ENCODE measurements at places on chromosomes 5 and 9. TPM values are rescaled to one million over a fixed set of nuclear protein-coding genes. Genes with fewer than 3 reads are reported as not detected.

The SPATA9 gene
- total RNA-seq, result 0.98 TPM

The PRDM9 gene
- total RNA-seq, result not detected

DNA sequence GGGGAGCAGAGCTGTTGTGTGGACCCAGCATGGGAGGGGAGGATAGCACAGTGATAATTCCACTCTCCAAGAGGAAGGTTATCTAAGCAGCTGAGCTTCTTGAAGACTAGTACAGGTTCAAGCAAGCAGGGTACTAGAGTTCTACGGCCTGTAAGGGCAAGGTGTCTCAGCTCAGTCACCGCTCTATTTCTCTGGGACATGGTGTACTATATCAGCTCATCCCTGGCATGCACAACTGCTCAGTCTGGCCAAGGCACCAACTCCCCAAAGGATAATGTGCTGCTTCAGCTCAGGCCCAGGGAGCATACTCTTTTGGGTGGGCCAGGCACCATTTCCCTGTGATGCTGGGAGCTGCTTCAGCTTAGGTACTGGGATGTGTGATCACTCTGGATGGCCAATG lies 69.8 kb downstream of the RNF130 start:
- H3K27me3 ChIP-seq, result no peaks in the 10 kb centered on the region
- no peaks in the 10 kb centered on the region for H3K4me1 ChIP-seq
- no peak overlapping the region for H3K27ac ChIP-seq
- no peak overlapping the region for H3K4me3 ChIP-seq

- no peaks in the 10 kb centered on the region for H3K4me1 ChIP-seq
- DNase-seq, result peak; percentile 24
- no peaks in the 10 kb centered on the region for H3K36me3 ChIP-seq
- no peaks in the 10 kb centered on the region for H3K27me3 ChIP-seq
Measured at GRCh38 chr5:50440651-50441492, at the start of gene EMB. Gene EMB, minus strand, starts transcription at chr5:50441288. Its CDS starts 137 bp downstream, at chr5:50441151.

GRCh38 chr5:10600626-10601245 lies 36.9 kb downstream of the ANKRD33B start:
- no peaks in the 10 kb centered on the region for H3K27me3 ChIP-seq
- no peaks in the 10 kb centered on the region for H3K36me3 ChIP-seq
- peaks cover 32% of the 10 kb centered on the region for H3K4me1 ChIP-seq
- DNase-seq, result peak; percentile 11
- no peak overlapping the region for H3K4me3 ChIP-seq

DNA sequence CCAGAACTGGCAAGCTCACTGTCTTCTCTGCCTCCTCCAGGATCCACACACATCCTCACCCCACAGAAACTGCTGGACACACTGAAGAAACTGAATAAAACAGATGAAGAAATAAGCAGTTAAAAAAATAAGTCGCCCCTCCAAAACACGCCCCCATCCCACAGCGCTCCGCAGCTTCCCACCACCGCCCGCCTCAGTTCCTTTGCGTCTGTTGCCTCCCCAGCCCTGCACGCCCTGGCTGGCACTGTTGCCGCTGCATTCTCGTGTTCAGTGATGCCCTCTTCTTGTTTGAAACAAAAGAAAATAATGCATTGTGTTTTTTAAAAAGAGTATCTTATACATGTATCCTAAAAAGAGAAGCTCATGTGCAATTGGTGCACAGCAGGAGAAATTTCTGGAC lies 16.1 kb upstream of the CFAP157 start:
- no peak for DNase-seq
- H3K27me3 ChIP-seq, result no peaks in the 10 kb centered on the region
- H3K4me1 ChIP-seq, result no peaks in the 10 kb centered on the region
- H3K27ac ChIP-seq, result no peak overlapping the region
- peaks cover 3% of the 10 kb centered on the region for H3K36me3 ChIP-seq

GRCh38 chr5:158133369-158133768 lies 274.4 kb upstream of the CLINT1 start:
- no peaks in the 10 kb centered on the region for H3K4me1 ChIP-seq
- H3K27me3 ChIP-seq, result no peaks in the 10 kb centered on the region
- no peak for DNase-seq
- no peaks in the 10 kb centered on the region for H3K36me3 ChIP-seq
- H3K4me3 ChIP-seq, result no peak overlapping the region
- no peak overlapping the region for H3K27ac ChIP-seq

- no peaks in the 10 kb centered on the region for H3K4me1 ChIP-seq
- no peaks in the 10 kb centered on the region for H3K36me3 ChIP-seq
- H3K4me3 ChIP-seq, result no peak overlapping the region
- peaks cover 7% of the 10 kb centered on the region for H3K27me3 ChIP-seq
Measured at GRCh38 chr5:38202741-38203140, 55.6 kb upstream of the EGFLAM start.

- H3K36me3 ChIP-seq, result no peaks in the 10 kb centered on the region
- no peaks in the 10 kb centered on the region for H3K4me1 ChIP-seq
- no peak for DNase-seq
- no peaks in the 10 kb centered on the region for H3K27me3 ChIP-seq
Measured at GRCh38 chr5:125085797-125086505, 339.5 kb upstream of the ZNF608 start.

- H3K36me3 ChIP-seq, result no peaks in the 10 kb centered on the region
- no peaks in the 10 kb centered on the region for H3K27me3 ChIP-seq
- no peak overlapping the region for H3K4me3 ChIP-seq
- H3K27ac ChIP-seq, result no peak overlapping the region
Measured at GRCh38 chr9:116767219-116767618, 80.1 kb downstream of the TRIM32 start.
